ENCODE measurements at places on chromosomes 13 and 19. TPM values are rescaled to one million over a fixed set of nuclear protein-coding genes. Genes with fewer than 3 reads are reported as not detected.

RXFP2 gene
- not detected for total RNA-seq

KLF1 gene
- 2.5 TPM for total RNA-seq

BRME1 gene
- total RNA-seq = 1.5 TPM

POU2F2 gene
- total RNA-seq = 1.5 TPM

PGLYRP1 gene
- total RNA-seq = 4.3 TPM

C5AR1 gene
- 2.2 TPM for total RNA-seq

KASH5 gene
- 0.09 TPM for total RNA-seq

IFNL4 gene
- not detected for total RNA-seq

ZNF600 gene
- 7.1 TPM for total RNA-seq

CRB3 gene
- total RNA-seq = 1.1 TPM

ZNF723 gene
- total RNA-seq = not detected

SMIM44 gene
- not detected for total RNA-seq

CCDC70 gene
- not detected for total RNA-seq

MISP gene
- 0.57 TPM for total RNA-seq

KLK14 gene
- total RNA-seq = 0.09 TPM

SEMA6B gene
- total RNA-seq = 0.85 TPM

TNNI3 gene
- 0.14 TPM for total RNA-seq

RNF225 gene
- not detected for total RNA-seq

ZGLP1 gene
- total RNA-seq = 2.3 TPM

RGL3 gene
- 0.28 TPM for total RNA-seq

PARP4 gene
- total RNA-seq = 29.0 TPM

Measured in thymus (tissue), 14 donors.